ENCODE measurements at places on chromosomes 16 and 17.

GRCh38 chr16:82784573-82784968 is 157.8 kb downstream of the CDH13 start:
- DNase-seq: no peak

- no peak for DNase-seq
Measured at GRCh38 chr17:77531641-77532040, 390.9 kb downstream of the SEC14L1 start.

DNA sequence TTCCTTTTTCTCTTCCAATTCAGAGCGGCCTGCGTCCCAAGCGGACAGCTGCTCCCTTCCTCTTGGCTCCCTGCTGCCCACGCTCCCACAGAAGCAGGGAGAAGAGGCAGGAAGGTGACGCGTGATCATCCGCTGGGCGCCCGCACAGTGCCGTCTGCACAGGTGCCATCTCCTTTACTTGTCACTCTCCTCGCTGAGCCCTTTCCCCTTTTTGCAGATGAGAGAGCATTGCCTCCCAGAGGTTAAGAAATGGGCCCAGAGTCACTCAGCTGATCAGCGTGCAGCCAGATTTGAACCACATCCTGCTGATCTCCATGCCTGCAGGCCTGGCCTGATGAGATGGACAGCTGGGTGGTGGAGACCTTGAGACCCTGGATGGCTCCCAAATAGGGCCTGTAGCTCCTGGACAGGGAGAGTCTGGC is 299.8 kb downstream of the SEC14L1 start:
- DNase-seq: no peak

DNA sequence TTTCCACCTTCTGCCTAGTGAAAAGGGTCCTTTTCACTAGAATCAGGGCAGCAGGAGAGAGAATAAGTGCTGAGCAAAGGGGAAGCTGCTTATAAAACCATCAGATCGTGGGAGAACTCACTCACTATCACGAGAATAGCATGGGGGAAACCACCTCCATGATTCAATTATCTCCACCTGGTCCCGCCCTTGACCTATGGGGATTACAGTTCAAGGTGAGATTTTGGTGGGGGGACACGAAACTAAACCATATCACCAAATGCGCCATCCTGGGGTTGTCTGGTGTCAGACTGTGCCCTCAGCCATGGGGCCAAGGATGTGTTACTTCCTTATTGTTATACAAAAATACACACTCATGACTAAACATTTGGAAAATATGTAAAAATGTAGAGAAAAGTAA is 10.4 kb upstream of the KATNB1 start:
- no peak for DNase-seq

Measured in HFF-Myc (cell line).